ENCODE measurements at places on chromosomes 7 and 10.

DNA sequence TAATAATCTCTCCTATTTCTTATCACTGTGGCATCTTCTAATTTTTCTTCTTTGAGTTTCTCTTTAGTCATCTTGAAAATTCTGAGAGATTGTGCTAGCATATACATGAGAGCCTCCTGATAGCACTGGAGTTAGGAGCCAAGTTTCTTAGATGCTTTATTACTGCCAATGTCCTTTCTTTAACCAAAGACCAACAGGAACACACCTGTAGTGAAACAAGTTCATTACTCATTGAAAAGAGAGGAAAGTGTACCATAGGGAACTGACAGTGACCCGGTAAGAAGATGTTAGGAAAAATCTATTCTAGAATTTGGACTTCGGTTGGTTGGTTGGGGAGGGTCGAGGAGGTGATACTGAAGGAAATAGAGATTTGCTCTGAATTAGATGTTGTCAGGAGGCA lies 27.1 kb upstream of the CD36 start:
- DNase-seq = no peak

- DNase-seq = no peak
Observed at GRCh38 chr10:83458611-83459010, 680.7 kb upstream of the GHITM start.

GRCh38 chr10:21975378-21975990 lies 28.0 kb downstream of the DNAJC1 start:
- no peak for DNase-seq

- DNase-seq = no peak
Observed at GRCh38 chr10:14438576-14438975, 107.9 kb upstream of the FRMD4A start.

- no peak for DNase-seq
Observed at GRCh38 chr10:127815147-127815546, 77.6 kb downstream of the CLRN3 start.

DNA sequence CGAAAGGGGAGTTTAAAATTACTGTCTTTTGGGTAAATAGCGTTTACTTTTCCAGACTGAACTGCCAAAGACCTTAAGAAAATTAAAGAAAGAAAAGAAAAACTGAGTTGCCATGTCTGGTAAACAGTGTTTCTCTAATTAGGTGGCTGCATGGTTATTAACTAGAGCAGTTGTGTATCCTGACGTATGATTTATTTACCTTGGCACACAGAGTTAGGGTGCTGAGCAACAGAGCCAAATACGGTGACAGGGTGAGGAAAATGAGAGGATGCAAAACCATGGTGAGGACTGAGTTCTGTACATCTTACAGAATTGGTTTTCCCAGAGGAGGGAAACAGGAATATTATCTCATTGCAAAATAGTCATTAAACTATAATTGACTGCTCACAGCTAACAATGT lies 546.4 kb upstream of the FZD8 start:
- DNase-seq = no peak

- no peak for DNase-seq
Observed at GRCh38 chr10:109183366-109183765, 739.9 kb downstream of the XPNPEP1 start.
